SW480 (cell line): ENCODE measurements at places on chromosomes 1 and 21.
A peak's percentile ranks its signal among the peaks of the same experiment; 100 is the strongest.

DNA sequence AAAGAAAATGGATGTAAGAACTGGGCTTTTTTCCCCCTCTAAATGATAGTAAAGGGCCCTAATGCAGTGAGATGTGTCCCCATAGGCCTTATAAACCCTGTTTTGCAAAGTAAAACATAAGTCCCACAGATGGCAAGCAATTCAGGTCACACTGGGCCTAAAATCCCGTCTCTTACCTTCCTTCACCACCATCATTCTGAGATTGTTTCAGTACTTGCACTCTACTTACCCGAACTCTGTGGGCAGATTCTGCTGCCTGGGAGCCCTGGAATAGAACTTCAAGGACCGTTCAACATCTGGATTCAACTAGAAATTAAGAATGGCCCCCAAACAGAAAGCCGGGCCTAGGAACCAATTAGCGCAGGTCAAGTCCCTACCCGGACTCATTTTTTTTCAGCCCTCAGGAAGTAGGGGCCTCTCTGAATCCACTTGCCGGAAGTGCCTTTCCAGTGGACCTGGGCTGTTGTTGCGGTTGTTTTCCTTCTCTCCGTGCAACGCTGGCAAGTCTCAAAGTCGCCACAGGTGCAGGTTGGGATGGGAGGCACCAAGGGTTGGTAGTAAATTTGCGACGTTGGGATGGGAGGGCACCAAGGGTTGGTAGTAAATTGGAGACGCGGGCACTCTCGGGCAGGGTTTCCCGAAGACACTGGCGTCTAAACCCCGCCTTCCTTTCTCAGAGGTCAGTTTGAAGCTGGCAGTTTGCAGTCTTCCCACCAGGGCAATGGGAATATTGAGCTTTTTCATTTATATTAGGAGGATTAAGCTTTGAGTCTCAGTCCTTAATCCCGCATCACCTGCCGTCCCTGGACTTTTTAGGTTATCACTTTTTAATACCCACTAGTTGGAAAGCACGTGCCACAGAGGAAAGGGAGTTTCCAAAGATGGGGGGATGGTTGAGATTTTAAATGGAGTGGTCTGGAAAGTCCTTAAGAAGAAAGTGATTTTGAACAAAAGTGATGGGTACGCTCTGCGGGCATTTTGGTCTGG is at the start of gene TMEM69:
Gene TMEM69, plus strand, starts transcription at position 428 of the 987 bp plus-strand sequence. CDS start 2,888 bp downstream, outside the sequence.
- peak; percentile 89 for DNase-seq

DNA sequence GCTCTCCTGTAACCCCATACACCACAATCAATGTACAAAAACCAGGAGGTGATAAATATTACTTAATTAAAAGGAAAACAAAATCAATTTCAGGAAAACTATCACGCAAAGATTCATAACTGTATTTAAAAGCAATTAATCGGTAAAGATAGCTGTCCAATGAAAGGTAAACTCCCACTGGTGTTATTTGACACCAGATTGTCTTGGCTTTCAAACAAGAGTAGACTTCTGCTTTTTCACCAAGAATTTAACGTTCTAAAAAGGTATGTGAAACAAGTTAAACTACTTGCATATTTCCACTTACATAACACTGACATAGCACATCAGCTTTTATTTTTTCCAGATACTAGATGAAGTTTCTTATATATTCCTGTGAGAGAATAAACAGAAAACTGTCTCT is 3.5 kb downstream of the PLPP3 start:
- no peak for DNase-seq

GRCh38 chr1:1915911-1916840 is 1.1 kb downstream of the CALML6 start:
- DNase-seq: no peak

DNA sequence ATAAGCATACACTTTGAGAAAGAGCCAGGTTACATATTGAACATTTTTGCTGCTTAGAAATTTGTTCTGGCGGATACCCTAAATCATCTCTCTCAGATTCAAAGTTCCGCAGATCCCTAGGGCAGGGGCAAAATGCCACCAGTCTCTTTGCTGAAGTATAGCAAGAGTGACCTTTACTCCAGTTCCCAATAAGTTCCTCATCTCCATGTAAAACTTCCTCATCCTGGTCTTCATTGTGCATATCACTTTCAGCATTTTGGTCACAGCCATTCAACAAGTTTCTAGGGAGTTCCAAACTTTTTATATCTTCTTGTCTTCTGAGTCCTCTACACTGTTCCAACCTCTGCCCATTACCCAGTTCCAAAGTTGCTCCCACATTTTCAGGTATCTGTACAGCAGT is 23.3 kb upstream of the LYPD8 start:
- DNase-seq: no peak

DNA sequence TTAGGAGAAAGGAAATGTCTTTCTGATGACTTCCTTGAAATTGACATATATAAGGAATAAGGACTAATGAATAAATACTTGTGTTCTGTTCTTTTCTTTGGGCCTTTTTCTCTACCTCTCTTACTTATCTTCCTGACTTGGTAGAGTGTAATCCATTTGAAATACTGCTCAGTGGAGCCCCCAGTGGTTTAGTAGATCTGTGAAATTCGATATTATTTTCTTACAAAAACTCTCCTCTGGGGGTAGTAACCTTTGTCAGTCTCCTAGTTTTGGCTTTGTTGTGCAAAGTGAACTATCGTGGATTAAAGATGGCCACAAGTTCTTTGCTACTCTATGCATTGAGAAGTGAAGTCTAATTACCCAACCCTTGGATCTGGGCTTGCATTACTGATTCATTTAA is 48.8 kb downstream of the DUSP10 start:
- no peak for DNase-seq

DNA sequence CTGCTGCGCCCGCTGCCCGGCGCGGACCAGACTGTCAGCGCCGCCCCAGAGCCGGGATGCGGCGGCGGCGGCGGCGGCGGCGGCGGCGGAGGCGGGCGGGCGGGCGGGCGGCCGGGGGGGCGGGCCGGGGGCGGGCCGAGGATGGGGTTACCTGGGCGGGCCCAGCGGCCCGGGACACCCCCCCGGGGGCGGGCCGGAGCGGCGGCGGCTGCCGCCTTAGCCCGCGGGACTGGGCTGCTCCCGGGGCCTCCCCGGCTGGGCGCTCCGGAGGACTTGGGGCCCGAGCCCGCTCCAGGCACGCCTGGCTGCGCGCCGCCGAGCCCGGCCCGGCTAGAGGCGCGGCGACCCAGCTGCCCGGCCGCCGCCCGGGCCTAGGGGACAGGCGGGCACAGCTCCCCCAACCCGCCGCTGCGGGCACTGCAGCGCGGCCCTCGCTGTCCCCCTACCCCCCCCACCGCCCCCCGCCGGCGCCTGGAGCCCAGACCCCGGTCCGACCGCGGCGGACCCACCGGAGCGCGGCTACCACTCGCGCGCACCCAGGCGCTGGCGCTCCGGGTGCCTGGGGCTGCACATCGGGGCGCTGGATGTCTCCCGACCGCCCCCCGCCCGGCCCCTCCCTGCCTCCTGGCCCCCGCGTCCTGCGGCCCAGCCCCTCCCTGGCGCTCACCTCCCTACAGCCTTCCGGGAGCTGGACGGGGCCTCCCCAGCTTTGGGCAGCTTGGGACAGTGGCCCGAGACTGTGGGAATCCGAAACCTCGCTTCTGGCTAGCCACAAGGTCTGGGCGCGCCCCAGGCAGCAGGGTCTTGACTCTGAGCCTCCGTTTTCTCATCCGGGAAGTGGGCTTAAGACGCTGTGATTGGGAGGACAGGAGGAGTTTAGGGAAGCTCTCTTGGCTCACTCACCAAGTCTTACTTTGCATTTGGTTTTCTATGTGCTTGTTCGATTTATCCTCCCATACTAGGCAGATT is at the start of gene WNT4:
Gene WNT4, minus strand, starts transcription at position 33 of the 969 bp plus-strand sequence. CDS start 175 bp downstream, outside the sequence.
- peak; percentile 52 for DNase-seq

DNA sequence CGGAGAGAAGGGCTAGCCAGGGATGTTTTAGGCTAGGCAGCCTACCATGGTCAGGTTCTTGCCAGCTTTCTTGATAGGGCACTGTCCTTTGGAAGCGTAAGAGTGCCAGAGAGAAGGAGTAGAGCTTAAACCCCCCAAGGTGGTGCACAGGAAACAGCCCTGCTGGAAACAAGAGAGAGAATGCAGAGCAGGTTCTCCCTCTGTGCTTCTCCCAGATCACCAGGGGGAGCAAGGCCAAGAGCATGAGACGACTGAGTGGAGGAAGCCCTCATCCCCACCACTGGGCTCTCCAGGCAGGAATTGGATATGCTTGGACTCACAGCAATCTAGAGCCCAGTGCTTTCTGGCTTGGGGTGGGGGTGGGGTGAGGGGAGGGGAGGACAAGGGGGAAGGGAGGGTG is 49.8 kb downstream of the ATP2B4 start:
- no peak for DNase-seq

DNA sequence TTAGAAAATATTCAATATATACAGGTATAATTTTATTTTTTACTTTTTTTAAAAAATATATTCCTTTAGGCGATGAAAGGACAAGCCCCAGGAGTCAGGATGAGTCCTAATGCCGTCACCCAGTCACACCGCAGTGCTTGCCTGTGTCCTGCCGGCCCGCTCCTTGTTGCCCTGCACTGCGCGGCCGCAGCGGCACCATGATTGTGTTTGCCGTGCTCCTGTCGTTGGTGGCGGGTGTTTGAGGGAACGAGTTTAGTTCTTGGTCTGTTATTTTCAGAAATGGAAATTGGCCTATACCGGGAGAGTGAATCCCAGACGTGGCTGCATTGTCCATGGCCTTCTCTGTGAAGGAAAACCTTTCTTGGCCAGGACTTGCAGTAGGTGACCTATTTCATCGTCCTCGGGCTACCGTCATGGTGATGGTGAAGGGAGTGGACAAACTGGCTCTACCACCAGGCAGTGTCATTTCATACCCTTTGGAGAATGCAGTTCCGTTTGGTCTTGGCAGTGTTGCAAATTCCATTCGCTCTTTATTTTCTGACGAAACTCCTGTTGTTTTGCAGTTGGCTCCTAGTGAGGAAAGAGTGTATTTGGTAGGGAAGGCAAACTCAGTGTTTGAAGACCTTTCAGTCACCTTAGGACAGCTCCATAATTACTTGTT is 45.9 kb upstream of the CRB1 start:
- DNase-seq: no peak

- DNase-seq: peak; percentile 29
Observed at GRCh38 chr1:161439280-161440232, 65.7 kb upstream of the FCGR2A start.

DNA sequence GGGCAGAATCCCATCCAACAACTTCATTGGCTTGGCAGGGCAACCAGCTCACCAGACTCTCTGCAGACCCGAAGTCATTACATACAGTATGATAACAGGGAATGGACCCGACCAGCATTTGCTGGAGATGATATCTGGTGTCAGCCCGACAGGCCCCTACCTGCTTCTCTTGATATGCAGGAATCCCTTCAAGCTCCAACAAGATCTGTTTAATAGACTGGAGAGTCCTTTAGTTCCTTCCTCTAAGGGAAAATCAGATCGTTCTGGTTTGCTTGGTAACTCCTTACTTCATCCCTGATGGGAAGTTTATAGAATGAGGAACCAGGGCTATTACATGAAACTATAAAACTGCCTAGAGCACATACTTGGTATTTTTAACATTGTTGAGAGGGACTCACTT is 61.2 kb downstream of the EDARADD start:
- DNase-seq: no peak

DNA sequence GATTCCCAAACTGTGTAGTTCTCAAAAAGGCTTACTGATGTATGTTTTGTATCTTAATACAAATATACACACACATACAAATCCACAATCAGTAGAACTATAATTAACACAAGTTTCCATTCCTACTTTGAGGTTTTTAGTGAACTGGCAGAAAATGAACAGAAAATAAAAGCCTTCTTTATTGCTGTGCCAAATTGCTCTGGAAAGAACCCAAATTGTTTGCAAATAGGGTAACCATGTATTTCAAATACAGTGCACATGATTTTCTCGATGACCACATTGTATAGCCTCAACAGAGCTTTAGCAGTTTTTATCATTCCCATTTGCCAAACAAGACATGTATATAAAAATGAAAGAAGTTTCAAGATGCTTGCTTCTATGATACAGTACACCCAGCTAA is 173.3 kb downstream of the COL24A1 start:
- no peak for DNase-seq

DNA sequence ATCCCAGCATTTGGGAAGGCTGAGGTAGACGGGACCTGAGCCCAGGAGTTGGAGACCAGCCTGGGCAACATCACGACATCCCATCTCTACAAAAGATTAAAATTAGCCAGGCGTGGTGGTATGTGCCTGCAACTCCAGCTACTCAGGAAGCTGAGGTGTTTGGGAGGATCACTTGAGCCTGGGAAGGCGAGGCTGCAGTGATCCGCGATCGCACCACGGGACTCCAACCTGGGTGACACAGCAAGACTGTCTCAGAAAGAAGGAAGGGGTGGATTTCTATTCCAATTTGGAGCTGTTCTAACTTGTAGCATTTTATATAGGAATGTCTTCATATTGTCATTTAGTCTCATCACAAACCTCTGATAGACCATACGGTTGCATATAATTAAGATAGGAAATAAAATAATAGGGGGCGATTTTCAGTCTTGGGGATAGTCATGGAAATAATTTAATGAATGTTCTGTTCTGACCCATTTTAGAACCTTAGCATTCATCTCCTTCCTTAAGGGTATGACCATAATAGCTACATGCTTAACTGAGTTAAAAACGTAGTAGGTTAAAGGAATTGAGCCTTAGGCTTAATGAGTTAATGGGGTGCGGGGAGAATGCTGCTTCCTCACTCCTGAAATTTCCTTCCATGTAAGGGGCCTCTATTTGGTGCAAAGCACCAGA is 93.1 kb downstream of the ADCY10 start:
- no peak for DNase-seq

- DNase-seq: no peak
Observed at GRCh38 chr21:39519835-39520234, 68.1 kb downstream of the SH3BGR start.
